ENCODE measurements at places on chromosomes 16 and 17. TPM values are rescaled to one million over a fixed set of nuclear protein-coding genes. Genes with fewer than 3 reads are reported as not detected.

The ARSG gene
- total RNA-seq, result 2.9 TPM

The NLRC5 gene
- 9.1 TPM for total RNA-seq

The PRR15L gene
- not detected for total RNA-seq

GRCh38 chr17:11832401-11833137 lies 164.7 kb downstream of the ZNF18 start:
- no peak for DNase-seq

DNA sequence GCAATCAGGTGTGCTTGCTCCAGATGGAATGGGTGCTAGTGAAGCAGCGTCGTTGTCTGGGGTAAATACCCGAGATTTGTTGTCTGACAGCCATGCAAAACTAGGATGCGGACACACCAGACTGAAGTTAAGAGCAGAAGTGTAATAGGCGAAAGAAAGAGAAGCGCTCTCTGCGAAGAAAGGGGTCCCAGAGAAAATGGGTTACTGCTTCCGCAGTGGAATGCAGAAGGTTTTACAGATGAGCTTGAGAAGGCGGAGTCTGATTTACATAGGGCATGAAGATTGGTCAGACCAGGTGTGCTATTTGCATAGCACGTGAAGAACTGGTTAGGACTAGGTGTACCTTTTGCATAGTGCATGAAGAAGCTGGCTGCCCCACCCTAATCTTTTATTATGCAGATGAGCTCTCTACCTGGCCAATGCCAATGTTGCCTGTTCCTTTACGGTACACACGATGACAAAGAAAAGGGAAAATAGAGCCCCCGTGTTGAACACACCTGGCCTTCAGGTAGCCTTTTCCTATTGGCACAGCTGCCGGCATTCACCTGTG lies 32.0 kb upstream of the SNN start:
- no peak for DNase-seq
